SK-MEL-5 (cell line): ENCODE measurements at places on chromosomes 13 and 19. TPM values are rescaled to one million over a fixed set of nuclear protein-coding genes. Genes with fewer than 3 reads are reported as not detected.
A peak's percentile ranks its signal among the peaks of the same experiment; 100 is the strongest.

The ZNF560 gene
- 0.69 and 0.90 TPM in 2 replicates for total RNA-seq

The FFAR2 gene
- total RNA-seq, result 0.13 TPM in 1 of 2 replicates, not detected in the other

The CFAP97D2 gene
- not detected in 2 replicates for total RNA-seq

The MUC16 gene
- total RNA-seq, result not detected in 2 replicates

The MZT1 gene
- total RNA-seq, result 21.5 and 25.3 TPM in 2 replicates

The DPF1 gene
- 1.7 and 2.5 TPM in 2 replicates for total RNA-seq

The MISP gene
- not detected in 2 replicates for total RNA-seq

The CGB3 gene
- not detected in 2 replicates for total RNA-seq

The ZNF154 gene
- total RNA-seq, result 0.03 TPM in 1 of 2 replicates, not detected in the other

The LMTK3 gene
- total RNA-seq, result not detected in 2 replicates

The TMPRSS9 gene
- not detected in 2 replicates for total RNA-seq

The THSD1 gene
- total RNA-seq, result 0.32 and 0.42 TPM in 2 replicates

DNA sequence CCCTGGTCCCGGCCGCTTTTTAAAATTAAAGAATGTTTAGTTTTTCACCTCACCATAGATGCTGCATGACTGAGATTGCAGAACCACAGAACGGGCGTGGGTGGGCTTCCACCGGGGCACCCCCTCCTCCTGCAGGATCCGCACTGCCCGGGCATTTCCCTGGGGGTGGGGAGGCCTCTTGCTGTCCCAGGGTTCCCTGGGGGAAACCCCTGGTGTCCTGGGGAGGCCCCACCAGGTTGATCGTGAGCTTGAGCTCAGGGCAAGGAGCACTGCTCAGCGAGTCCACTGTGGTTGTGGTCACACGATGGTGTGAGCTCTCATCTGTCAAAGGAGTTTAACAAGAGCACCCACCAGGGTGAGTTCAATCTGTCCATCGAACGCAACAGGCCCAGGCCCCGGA is 11.4 kb upstream of the TCF3 start:
- no peak for DNase-seq

GRCh38 chr13:27663947-27664346 is 42.3 kb downstream of the POLR1D start:
- DNase-seq, result no peak

DNA sequence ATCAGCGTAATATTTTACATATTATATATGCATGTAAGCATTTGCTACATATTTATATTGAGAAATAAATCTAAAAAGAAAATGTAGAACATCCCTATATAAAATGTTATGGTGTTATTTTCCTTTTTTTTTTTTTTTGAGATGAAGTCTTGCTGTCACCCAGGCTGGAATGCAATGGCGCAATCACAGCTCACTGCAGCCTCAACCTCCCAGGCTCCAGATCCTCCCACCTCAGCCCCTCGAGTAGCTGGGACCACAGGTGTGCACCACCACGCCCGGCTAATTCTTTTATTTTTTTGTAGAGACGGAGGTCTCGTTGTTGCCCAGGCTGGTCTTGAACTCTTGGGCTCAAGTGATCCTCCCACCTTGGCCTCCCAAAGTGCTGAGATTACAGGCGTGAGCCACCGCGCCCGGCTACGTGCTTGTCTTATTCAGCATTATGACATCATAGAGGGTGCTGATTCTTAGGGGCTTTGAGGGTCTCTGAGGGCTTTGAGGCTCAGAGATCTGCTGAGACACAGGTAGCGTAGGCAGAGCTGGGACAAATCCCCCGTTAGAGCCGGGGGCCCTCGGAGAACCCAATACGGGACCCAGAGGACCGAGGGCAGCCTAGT is 101.9 kb downstream of the GADD45B start:
- no peak for DNase-seq

- no peak for DNase-seq
These were observed 967 bp downstream of the REXO1 start for GRCh38 chr19:1847348-1847683.

- peak; percentile 92 for DNase-seq
These were observed 15.1 kb downstream of the LHFPL6 start for GRCh38 chr13:39587939-39588338.

- no peak for DNase-seq
These were observed 1891.6 kb upstream of the PCDH20 start for GRCh38 chr13:63307228-63307627.

- no peak for DNase-seq
These were observed 41.5 kb downstream of the EFNA2 start for GRCh38 chr19:1327125-1327524.

- no peak for DNase-seq
These were observed 540.0 kb downstream of the LMO7 start for GRCh38 chr13:76175961-76176725.

DNA sequence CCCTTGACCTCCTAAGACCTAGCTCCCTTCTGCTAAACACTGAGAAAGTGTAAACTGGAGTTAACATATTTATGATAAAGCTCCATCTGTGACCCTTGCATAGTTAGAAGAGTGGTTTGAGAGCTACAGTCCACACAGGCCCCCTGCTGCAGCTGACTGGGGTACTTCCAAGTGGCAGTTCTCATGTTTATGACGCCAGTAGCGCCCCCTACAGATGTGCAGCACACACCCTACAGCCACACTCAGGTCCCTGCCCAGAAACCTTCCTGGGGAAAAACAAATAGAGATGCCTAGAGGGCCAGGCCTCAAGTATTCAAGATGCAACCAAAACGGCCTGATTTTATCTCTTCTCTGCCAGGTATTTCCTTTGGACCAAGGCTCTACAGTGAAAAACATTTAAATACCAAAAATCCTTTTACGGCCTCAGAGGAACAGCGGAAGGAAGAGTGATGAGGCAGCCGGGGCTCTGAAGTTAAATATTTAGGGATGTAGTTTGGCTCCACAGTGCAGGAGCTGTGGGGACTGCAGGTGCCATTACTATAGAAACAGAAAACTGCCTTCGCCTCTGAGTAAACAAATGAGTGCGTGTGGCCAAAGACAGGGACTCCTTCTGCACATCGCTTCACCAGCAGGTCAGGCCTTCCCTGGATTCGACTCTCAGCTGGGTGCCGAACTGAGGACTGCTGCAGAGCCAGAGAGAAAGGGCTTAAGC is 553.1 kb downstream of the EFNB2 start:
- DNase-seq, result no peak

DNA sequence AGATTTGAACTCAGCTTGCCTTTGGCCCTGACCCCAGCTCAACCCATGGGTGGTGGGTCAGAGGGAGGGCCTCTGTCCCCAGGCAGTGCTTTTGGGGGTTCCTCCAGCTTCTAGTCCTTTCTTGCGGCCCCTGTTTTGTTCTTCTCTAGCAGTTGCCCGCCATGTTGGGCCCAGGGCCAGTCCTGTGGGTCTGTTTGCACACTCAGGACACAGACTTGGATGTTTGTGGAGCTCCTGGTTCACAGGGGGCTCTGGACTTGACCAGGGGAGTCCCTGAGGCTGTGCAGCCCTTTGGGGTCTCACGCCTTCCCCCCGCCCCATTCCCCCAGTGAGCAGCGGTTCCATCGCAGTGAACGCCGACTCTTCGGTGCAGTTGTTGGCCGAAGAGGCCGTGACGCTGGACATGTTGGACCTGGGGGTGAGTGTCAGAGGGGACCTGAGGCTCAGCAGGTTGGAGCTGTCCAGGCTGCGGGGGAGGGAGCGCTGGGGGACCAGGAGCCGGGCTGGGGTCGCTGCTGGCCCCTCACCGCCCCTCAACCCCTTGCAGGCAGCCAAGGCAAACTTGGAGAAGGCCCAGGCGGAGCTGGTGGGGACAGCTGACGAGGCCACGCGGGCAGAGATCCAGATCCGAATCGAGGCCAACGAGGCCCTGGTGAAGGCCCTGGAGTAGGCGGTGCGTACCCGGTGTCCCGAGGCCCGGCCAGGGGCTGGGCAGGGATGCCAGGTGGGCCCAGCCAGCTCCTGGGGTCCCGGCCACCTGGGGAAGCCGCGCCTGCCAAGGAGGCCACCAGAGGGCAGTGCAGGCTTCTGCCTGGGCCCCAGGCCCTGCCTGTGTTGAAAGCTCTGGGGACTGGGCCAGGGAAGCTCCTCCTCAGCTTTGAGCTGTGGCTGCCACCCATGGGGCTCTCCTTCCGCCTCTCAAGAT is 2.5 kb downstream of the ATP5F1D start:
- peak; percentile 73 for DNase-seq

DNA sequence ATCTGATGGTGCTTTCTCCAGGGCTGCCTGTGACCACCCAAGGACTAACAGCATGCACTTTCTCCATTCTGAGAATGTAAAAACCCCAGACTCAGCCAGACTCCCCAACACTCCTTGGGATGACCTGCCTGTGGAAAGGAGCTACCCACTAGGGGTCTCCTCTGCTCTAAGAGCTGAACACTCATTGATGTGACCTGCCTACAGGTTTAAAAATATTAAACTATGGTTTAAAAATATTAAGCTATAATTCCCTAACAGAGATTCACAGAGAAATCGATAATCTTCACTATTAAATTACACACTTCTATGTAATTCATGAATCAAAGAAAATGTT is 696.2 kb upstream of the SLITRK5 start:
- DNase-seq, result no peak

GRCh38 chr19:4007836-4008539 is 452 bp downstream of the PIAS4 start:
- peak; percentile 33 for DNase-seq

DNA sequence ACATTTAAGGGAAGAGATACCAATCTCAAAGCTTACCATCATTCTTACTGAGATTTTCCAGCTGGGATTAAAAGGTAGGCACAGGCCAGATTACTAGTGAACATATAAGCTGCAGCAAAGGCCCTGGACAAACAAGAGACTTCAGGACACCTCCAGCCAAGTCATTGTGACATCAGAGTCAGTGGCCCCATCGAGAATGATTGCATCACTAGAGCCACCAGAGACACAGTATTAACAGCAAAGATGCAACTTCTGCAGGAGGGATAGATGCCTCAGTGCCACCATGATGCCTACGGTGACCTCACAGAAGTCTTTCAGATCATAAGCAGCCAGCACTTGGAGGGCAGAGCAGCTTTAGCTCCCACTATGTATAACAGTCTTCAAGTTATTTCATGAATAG is 8.6 kb downstream of the RUBCNL start:
- no peak for DNase-seq

- no peak for DNase-seq
These were observed 11.3 kb downstream of the HSPH1 start for GRCh38 chr13:31150315-31150985.
